WTC11 (cell line): ENCODE measurements at places on chromosomes 5 and 9. TPM values are rescaled to one million over a fixed set of nuclear protein-coding genes. Genes with fewer than 3 reads are reported as not detected.

Gene ASPN
- not detected in 3 replicates for total RNA-seq

Gene INSL6
- not detected in 3 replicates for total RNA-seq

Gene GFI1B
- total RNA-seq: 0.41 to 0.78 TPM (median 0.77 TPM) in 3 replicates

- no peaks in the 10 kb centered on the region for H3K36me3 ChIP-seq
- no peaks in the 10 kb centered on the region for H3K27me3 ChIP-seq
- H3K4me1 ChIP-seq: peaks cover 16% of the 10 kb centered on the region
- DNase-seq: no peak
- H3K4me3 ChIP-seq: no peak overlapping the region
These were observed 28.4 kb upstream of the CAST start for GRCh38 chr5:96633820-96634219.

Gene IL11RA
- total RNA-seq: 7.2 to 8.6 TPM (median 7.6 TPM) in 3 replicates

Gene SSNA1
- 102 to 105 TPM (median 103 TPM) in 3 replicates for total RNA-seq
